ENCODE measurements at places on chromosomes 4 and X.

DNA sequence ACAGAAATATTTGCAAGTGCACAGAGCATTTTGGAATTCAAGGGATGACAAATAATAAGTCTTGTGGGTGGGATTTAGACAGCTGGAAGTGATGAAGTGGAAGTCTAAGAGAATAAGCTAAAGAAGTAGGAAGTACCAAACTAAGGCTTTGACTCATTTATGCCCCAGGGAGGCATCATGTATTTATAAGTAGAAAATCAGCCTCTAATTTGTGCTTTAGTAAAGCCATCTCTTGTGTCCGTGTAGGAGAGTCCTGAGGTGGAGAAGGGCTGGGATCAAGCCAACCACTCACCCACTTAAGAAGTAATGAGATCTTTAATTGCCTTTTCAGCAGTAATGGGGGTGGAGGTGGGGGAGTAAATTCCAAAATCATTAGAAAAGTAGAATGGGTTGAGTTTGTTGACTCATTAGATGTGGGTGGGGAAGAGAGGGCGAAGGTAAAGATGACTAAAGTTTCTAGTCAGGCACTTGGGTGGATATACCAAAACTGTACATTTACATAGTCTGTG is 356.7 kb downstream of the STIM2 start:
- DNase-seq: no peak

DNA sequence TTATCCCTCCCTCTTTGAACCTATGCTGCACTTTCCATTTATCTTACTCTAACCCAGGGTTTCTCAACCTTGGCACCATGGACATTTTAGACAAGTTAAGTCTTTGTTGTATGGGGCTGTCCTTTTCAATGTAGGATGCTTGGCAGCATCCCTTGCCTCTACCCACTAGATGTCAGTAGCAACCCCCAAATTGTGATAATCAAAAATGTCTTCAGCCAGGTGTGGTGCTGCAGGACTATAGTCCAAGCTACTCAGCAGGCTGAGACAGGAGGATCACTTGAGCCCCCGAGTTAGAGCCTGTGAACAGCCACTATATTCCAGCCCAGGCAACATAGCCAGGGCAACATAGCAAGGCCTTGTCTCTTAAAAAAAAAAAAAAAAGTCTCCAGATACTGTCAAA is 7.0 kb downstream of the LRCH2 start:
- DNase-seq: no peak

GRCh38 chr4:188432328-188432727 is 293.1 kb downstream of the TRIML1 start:
- no peak for DNase-seq

DNA sequence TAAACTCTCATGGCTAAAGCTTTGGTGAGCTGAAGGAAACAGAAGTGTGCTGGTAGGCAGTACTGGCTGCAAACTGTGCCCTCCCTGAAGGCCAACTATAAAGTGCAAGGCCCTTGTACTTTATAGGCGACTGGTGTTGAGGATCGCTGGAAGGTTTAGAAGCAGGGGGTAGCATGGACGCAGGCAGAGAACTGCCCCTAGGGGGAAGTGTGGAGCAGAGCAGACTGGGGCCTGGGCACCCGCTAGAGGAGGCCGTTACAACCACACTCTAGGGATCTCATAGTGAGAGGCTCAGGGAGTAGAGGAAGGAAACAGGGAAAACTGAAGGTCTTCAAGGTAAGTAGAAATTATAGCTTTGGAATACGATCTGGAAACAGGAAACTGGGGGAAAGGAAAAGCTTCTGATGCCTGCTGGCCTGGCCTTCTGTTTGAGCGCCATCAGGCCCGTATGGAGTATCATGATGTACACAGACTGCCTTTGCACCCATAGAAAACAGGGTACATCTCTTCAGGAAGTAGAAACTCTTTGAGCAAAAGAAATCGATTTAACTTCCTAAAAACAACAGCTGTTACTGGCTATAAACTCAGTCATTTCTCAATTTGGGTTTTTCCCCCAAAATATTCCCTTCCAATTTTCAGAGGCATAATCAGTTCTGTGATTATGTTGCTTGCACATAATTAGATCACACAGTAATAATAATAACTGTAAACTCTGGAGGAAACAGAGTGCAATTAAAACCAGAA is 23.9 kb upstream of the TMSB4X start:
- DNase-seq: no peak

GRCh38 chr4:136438645-136439044 is 1093.6 kb downstream of the PCDH18 start:
- no peak for DNase-seq

DNA sequence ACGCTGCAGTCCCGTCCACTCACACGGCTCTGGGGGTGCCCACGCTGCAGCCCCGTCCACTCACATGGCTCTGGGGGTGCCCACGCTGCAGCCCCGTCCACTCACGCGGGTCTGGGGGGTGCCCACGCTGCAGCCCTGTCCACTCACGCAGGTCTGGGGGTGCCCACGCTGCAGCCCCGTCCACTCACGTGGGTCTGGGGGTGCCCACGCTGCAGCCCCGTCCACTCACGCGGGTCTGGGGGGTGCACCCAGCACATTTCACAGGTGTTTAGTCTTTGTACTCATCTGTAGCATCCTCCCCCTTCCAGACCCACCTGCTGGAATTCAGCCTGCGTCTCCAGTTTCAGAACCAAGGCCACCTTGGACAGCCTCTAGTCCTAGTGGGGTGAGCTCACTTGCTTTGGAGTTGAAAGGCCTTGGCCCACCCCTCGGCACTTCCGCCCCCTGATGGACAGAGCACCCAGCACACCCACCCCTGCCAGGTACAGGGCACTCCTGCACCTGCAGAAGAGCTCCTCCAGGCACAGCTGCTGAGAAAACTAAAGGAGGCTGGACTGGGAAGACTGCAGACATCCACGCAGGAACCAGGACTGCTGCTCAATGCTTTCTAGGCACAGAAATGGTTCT is 73.0 kb downstream of the ABLIM2 start:
- no peak for DNase-seq

- DNase-seq: no peak
These were observed 16.6 kb downstream of the FRMPD3 start for GRCh38 chrX:107465932-107466620.

GRCh38 chr4:139214039-139214534 is 37.1 kb upstream of the ELF2 start:
- DNase-seq: no peak

GRCh38 chrX:2967998-2968909 is 38.1 kb upstream of the ARSH start:
- DNase-seq: no peak

DNA sequence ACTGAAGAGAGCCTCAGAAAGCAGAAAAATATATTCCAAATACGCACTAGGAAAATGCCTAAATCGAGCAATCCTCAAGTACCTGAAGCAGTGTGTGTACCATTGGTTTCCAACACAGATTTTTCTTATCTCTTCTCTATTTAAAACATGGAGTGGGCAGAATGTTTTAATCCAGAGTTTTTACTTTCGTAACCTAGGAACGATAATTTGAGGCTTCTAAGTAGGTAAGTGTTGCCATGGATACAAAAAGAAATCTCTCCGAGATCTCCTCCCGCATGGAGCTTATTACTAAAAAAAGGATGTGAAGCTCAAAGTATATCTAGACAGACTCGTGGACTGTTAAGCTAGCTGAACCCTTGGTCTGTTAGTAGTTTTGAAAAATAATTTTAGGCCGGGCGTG is 23.0 kb upstream of the OTUD4 start:
- no peak for DNase-seq

GRCh38 chrX:98299785-98300184 is 1416.1 kb downstream of the RPA4 start:
- no peak for DNase-seq

- DNase-seq: no peak
These were observed 48.4 kb downstream of the ANXA3 start for GRCh38 chr4:78599931-78600375.

- DNase-seq: no peak
These were observed 10.4 kb downstream of the LRPAP1 start for GRCh38 chr4:3521621-3522325.

- no peak for DNase-seq
These were observed 232.6 kb downstream of the CBR4 start for GRCh38 chr4:168777277-168777965.

- DNase-seq: no peak
These were observed 617 bp upstream of the PDHA1 start for GRCh38 chrX:19343085-19343534.

DNA sequence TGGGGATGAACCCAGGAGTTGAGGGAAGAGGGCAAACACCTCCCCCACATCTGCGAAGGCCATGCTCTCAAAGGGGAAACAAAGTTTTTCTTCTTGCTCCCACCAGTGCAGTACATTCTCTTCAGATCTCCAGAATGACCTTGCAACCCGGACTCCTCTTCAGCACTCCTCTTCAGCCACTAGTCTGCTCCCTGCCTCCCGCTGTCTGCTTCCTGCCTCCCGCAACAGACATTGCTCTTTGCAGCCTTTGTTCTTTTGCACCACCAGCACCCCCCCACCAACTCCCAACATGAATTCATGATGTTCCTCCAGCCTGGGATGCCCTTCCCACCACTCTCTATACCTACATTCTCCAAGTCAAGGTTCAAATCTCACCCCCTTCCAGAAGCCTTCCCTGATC is 32.1 kb downstream of the UTP14A start:
- DNase-seq: no peak

- no peak for DNase-seq
These were observed 16.5 kb upstream of the GALNT7 start for GRCh38 chr4:173152104-173152503.

GRCh38 chr4:146053891-146054290 is 115.3 kb upstream of the ZNF827 start:
- no peak for DNase-seq

DNA sequence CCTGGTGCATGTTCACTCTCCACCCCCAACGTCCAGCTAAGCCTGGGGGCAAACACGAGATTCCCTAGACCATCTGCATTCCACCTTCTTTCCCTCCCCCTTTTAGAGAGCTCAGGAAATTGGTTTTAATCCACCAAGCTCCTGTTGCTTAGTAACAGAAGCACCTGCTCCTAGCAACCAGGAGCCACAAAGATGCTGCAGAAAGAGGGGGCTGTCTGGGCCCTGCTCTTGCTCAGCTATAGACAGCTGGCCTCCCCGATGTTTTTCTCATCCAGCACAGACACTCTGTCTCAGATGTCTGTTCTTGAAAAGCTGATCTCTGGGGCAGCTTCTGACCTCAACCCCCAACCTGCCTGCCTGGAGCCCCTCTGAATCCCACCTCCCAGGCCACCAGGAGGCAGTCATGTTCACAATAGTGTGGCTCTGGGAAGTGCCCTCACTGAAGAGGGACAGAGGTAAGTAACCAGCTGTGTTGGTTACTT is 71.5 kb downstream of the SLC16A2 start:
- DNase-seq: no peak

GRCh38 chr4:169207436-169208089 is 63.2 kb downstream of the SH3RF1 start:
- no peak for DNase-seq

DNA sequence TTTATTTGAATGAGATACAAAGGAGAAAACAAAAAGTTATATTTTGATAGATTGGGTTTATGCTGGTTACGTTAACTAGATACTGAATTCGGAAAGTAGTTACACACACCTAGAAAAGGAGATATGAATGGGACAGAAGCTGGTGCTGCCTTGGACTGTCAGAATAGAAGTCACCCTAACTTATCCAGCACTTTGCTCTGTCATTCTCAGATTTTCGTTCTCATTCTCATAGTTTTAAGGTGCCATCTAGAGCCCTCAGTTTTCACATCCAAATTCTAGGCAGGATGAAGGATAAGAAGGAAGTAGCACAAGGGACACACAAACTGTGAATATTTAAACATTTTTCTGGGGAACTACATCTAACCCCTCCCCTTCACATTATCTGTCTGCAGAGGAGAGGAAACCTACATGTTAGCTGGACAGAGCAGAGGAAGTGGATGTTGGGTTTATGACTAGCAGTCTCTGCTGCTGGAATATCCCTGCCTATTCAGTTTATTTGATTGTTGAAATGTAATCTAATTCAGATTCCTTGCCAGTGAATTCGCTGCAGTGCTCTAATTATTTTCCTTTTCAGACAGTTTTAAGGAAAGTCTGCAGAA is 521.9 kb downstream of the FAT4 start:
- DNase-seq: no peak

DNA sequence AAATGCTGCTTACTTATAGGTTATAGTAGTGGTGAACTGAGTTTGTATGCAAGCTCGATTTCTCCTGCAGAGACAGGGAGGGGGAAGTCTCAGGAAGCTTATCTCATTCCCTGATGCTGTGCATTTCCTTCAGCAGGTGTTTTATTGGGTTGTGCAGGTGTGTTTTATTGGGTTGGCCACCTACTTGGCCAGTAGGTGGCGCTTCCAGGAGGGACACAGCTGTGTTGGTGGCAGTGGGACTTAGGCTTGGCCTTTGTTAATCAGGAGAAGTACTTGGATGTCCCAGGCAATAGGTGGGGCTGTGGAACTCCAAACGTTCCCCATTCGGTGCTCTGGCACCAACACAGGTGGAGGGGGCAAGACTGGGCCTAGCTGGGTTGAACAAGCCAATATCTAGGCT is 196.0 kb upstream of the DCAF8L1 start:
- DNase-seq: no peak

- no peak for DNase-seq
These were observed 39.2 kb downstream of the MTHFD2L start for GRCh38 chr4:74197080-74197479.

DNA sequence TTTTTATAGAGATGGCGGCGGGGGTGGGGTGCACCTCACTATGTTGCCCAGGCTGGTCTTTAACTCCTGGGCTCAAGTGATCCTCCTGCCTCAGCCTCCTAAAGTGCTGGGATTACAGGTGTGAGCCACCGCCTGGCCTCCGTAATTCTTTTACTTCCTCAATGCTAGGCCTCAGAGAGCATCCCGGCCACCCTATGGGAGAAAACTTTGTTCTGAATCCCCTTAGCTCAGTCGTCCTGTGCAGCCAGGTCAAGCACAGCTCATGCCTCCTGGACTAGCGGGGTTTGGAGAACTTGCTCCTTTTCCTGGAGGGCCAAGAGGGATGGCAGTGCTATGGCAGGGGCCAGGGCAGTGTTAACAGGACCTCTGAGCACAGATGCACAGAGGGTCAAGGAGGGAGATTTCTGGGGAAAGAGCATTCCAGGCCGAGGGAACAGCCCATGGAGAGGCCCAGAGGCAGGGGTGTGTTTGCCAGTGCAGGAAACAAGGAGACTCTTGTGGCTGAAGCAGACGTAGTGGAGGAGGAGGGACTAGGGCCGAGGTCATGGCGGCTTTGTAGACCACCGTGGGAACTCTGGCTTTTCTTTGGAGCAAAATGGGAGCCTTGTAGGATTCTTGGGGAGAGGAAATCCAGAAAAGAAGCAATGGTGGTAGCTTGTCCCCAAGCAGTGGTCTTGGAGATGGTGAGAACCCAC is 9.8 kb upstream of the TNIP2 start:
- DNase-seq: no peak

- no peak for DNase-seq
These were observed 85.5 kb downstream of the SNCA start for GRCh38 chr4:89751416-89751815.

DNA sequence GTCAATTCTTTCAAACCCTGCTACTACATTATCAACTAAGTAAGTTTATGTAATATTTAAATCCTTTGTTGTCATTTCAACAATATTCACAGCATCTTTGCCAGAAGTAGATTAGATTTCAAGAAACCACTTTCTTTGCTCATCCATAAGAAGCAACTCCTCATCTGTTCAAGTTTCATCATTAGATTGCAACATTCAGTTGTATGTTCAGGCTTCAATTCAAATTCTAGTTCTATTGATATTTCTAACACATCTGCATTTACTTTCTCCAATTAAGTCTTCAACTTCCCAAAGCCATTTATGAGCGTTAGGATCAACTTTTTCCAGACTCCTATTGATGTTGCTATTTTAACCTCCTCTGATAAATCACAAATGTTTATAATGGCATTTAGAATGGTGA is 66.1 kb downstream of the BMP3 start:
- no peak for DNase-seq

GRCh38 chr4:74983253-74983635 is 50.3 kb downstream of the PARM1 start:
- no peak for DNase-seq

GRCh38 chr4:90403781-90404180 is 276.6 kb downstream of the CCSER1 start:
- no peak for DNase-seq
